Substantia nigra (tissue), 51 donors: ENCODE measurements at places on chromosomes 16 and 17.

GRCh38 chr16:86354641-86355513, 155.4 kb upstream of the FOXF1 start:
- DNase-seq: no peak

DNA sequence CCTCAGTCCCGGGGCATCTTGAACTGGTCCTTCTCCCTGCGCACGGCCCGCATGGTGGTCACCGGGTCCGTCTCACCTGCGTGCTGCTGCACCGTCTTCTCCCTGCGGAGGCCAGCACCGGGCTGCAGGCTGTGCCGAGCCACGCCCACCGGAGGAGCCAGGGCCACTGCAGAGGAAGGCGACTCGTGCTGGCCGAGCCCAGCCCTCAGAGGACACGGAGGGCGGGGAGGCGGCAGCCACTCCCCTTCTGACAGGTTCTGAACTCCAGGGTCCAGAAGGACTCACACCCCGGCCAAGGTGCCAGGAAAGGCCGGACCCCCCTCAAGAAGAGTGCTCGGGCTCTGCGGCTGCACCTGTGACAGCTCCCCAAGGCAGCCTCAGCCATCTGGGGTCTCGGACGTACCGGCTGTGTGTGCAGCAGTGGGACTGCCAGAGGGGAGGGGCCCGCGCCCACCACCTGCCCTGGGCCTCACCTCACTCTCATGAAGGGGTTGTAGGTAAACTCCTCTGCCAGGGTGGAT, 15.8 kb upstream of the IGFALS start:
- no peak for DNase-seq

GRCh38 chr16:83023640-83024039, 396.9 kb downstream of the CDH13 start:
- DNase-seq: no peak

DNA sequence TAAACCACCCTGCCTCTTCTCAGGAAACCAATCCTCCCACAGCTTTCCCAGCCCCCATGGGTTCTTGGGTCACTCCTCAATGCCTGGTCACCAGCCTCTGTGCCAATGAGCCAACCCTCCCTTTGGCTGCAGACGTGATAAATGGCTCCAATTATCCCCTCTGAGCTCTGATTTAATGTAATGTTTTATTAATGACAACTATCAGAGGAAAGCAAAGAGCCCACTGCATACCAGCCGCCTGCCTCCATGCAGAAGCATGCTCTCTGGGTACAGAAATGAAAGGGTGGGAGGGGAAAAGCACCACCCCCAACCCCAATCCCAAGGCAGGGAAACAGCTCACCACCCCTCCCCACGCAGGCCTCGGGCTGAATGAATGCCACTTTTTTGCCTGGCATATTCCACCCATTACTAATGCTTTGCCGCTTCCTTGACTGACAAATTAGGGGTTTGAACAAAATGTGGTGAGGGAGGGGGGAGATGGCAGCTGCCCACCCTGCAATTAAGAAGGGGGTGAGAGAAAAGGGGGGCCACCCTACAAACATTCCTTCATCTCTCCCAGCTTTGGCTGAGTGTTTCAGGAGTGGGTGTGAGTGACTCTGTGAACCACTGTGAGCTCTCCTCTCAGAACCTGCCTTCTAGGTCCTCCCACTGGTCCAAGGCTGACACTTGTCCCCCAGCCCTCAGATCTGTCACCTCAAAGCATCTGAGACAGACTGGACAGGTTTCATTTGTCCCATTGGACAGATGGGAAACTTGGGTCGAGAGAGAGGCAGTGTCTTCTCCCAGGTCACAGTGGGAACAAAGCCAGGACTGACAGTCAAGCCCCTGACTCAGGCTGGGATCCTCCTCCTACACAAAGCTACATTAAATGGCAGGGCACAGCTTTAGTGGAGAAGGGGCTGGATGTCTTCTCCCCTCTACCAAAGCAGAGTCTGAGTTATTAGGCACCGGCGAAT, 161.5 kb downstream of the TMEM132E start:
- no peak for DNase-seq

DNA sequence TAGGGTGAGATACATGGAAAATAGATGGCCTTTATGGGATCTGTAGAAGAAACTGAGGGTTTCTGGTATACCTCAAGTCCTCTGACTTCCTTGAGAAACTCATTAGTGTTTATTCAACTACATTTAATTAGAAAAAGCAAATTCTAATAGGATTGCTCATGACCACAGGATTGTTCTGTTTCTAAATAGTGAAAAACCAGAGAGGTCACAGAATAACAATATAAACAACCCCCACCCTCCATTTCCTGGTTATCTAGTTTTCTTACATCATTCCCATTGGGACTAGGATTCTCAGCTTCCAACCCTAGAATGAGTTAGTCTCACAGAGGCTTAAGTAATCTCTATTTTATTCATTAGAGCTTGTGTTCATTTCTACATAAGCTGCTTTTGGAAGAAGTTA, 30.0 kb downstream of the SF3B3 start:
- DNase-seq: no peak

DNA sequence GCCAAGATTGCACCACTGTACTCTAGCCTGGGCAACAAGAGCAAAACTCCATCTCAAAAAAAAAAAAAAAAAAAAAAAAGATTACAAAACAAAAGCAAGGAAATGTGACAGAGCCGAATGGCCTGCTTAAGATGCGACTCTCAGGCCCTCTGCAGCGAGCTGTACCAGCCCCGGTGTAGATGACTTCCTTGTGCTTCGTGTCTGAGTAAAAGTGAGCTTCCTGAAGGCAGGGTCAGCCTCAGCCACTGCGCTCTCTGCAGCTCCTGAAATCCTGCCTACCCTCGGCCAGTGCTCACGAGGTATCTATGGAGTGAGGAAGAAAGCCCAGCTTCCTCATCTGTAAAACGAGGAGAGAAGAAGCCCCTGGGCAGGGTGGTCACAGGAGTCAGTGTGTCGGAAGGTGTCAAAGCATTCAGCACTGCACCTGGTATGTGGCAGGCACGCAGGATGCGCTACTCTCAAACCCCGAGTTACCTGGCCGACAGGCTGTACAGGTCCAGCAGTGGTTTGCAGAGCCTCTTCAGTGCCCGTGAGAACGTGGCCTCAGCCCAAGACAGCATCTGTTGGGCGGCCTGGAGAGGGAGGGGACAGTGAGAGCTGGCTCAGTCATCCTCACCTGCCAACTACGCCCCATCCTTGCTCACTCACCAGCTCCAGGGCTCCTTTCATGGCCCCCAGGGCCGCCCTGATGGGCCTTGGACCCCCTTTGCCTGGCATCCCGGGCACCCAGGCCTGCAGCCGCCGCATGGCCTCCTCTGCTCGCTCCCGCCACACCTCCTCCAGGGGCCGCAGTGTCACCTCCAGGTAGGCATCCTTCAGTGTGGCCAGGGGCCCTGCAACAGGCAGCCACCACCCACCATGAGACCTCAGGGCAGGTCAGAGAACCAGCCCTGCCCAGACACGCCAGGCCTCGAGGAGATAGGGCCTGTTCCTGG, 44.6 kb downstream of the RMI2 start:
- no peak for DNase-seq

DNA sequence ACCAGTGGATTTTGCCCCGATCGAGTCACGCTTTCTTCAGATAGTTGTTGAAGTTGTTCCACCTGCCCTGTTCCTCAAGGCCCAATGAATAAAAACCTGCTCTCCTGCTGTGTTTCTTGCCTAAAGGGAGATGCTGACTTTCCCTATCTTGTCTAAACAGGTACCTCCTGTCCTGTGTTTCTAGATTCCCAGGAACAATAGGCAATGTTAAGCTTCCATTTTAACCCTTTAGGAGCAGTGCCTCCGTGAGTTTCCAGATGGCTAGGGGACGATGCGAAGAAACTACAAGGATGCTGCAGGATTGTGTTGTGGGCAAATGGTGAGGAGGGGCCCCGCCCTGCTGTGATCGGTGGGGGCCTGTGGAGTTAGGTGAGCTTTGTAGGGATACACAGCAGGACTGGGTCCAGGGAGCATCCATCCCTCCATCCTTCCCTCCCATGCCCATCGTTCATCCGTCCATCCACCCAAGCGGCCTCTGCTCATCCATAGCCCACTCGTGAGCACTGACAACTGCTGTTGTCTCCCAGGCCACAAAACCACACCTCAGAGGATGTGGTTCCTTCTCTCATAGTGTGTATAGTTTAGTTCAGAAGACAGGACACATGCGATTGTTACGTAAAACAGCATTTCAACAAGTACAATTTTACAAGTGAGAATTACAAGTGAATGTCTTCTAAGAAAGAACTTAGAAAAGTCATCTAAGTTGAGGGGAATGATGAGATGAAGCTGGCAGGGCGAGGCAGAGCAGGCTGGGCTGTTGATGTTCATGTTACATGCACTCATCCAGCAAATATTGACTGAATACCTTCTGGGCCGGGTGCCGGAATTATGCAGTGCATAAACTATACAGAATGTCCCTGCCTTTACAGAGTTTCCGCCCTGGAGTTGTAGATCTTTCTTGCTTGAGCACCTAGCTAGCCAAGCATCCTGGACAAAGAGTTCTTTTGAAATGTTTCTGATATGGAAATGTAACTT, 5.2 kb downstream of the ARSG start:
- no peak for DNase-seq

GRCh38 chr17:6589266-6589946, 33.1 kb upstream of the PITPNM3 start:
- no peak for DNase-seq

GRCh38 chr17:32141258-32141657, 1.0 kb upstream of the RHOT1 start:
- no peak for DNase-seq

DNA sequence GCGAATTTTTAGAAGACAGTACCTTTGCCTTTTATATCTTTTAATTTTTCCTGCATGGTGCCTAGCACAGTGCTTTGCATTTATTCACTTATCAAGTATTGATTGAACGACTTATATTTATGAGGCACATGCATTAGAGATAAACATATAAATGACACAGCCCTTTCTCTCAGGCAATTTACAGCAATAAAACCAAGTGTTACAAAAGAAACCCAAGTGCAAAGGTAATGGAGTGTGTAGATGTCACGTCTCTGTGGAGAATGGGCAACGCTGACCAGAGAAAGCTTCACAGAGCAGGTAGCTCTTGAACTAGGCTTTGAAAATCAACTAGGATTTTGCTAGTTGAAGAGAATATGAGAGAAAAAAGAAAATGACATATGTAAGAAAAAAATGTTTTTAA, 32.6 kb upstream of the ABCA3 start:
- no peak for DNase-seq

DNA sequence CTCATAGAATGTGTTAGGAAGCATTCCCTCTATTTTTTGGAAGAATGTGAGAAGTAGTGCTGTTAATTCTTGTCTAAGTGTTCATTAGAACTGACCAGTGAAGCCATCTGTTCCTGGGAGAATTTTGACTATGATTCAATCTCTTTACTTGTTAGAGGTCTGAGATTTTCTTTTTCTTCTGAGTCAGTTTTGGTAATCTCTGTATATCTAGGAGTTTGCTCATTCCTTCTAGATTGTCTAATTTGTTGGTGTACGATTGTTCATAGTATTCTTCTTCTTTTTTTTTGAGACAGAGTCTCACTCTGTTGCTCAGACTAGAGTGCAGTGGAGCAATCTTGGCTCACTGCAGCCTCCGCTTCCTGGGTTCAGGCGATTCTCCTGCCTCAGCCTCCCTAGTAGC, 20.4 kb downstream of the NFATC3 start:
- no peak for DNase-seq

GRCh38 chr17:17494499-17494869, 1.7 kb downstream of the RASD1 start:
- DNase-seq: no peak

- no peak for DNase-seq
Measured at GRCh38 chr16:85983606-85984230, 84.8 kb downstream of the IRF8 start.

DNA sequence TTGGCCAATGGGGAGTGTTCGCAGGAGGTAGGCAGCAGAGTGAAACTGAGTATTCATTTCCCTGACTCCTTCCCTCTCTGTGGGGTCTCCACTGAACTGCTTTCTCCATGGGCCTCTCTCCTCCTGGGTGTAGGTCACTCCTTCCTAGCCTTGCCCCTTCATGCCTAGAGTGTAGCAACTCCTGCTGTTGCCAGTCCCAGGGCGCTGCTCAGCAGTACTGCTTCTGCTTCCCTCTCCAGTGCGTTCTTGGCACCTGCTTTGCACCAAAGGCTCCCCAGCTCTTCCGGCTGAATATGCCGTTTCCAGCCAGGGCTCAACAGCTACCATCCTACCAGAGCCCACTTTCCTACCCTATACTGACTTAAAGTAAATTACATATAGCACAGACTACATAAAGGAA, 92.2 kb downstream of the MAF start:
- no peak for DNase-seq

GRCh38 chr16:26816885-26817571, 249.7 kb upstream of the C16orf82 start:
- DNase-seq: no peak

GRCh38 chr16:28118637-28119036, 55.1 kb upstream of the GSG1L start:
- DNase-seq: no peak

DNA sequence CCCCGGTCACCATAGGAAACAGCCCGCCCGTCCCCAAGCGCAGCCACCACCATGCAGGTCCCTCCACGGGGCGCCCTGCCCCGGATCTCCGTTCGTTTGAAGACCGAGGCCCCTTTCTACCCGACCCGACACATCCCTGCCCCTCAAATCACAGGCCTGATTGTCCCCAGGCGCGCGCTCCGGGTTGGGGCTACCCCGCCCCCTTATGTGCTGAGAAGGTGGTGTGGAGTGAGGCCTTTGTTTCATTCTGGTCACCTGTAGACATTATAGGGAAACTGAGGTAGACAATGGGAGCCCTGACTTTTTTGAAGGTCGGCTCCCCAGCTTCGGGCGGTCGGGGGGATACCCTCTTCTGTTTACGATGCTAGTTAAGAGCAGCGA, 763 bp upstream of the ACTG1 start:
- no peak for DNase-seq

- DNase-seq: peak; percentile 86
Measured at GRCh38 chr17:47649972-47650524, 329 bp downstream of the KPNB1 start.

DNA sequence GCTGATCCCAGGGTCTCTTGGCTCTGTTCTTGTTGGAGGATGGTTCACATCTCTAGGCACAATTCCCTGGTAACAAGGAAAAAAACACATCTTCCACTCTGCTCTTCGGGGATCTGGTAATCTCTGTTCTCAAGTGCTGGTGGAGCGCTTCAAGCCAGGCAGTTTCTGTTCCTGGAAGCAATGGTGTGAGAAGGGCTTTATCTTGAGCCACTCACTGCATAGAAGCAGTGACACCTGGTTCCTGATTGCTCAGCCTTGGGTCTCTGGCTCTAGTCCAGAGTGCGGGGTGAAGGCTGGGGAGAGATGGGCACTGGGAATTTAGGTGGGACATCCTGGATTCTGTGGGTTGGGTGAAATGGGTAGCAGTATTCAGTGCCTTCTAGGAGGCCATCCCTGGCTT, 14.1 kb downstream of the AKAP1 start:
- no peak for DNase-seq

- DNase-seq: no peak
Measured at GRCh38 chr16:53031323-53031942, 21.3 kb downstream of the CHD9NB start.
